ENCODE measurements at places on chromosomes 12 and 14.

DNA sequence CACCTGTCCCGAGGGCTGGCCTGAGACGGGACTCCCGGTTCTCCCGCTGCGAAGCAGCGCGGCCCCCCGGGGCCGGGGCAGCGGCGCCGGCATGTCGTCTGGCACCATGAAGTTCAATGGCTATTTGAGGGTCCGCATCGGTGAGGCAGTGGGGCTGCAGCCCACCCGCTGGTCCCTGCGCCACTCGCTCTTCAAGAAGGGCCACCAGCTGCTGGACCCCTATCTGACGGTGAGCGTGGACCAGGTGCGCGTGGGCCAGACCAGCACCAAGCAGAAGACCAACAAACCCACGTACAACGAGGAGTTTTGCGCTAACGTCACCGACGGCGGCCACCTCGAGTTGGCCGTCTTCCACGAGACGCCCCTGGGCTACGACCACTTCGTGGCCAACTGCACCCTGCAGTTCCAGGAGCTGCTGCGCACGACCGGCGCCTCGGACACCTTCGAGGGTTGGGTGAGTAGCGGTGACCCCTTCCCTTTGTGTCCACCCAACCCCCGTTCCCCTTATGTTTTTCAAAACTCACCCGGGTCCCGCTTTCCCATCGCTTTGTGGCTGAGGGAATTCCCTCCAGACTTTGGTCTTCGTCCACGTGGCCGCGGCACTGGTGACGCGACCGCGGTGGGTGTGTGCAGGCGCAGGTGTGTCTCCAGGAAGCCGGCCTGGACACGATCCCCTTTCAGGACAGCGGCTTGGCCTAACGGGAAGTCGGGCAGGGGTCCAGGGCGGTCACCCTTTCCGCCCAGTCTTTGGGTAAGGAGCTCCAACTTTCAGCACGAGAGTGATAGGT is 826 bp downstream of the PRKCH start:
- DNase-seq: no peak

GRCh38 chr12:21710958-21711775 is 53.5 kb upstream of the LDHB start:
- no peak for DNase-seq

DNA sequence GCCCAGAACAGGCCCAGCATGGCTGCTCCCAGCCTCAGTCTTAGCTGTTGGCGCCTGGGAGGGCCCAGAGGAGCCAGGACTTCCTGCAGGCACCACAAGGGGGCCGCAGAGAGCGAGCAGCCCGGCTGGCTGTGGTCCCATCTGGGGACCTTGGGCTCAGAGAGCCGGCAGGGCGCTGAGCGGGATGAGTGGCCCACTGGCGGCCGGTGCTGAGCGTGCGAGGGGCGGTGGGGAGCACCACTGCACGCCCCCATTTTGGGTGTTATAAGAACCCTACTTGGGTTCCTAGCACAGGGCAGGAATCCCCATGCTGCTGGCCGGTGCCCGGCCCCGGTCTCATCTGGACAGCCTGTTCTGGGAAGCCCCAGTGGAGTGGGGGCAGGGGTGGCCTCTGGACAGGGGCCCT is 25.9 kb upstream of the CRIP2 start:
- no peak for DNase-seq

DNA sequence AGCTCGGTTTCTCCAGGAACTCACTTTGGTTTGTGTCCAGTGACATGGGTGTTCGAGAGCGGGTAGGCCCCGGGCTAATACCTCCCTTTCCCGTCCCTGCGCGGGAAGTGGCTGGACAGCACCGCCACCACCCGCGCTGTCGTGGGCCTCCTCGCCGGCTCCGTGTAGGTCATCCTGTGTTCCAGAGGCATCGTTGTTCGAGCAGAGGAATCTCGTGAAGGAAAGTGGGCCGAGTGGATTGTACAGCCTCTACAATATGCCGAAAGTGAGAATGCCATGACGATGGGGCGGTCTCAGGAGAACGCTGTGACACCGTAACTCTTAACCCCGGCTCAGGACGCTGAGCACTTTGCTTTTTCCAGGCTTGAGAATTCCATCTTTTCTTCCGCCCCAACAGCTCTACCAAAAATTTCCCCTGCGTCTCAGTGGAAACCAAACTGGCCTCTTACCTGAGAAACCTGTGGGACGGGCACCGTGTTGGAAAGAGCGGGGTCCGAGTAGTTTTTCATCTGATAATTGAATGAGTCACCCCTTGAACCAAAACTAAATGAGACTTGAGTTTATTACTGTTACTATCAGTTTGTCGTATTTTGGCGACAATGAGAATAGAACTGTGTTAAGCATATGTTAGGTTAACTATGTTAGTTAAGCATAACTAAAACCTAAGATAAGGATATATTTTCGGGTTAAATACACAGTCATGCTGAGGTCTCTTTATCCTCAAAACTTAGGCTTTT is 510 bp downstream of the EIF2S1 start:
- no peak for DNase-seq

GRCh38 chr14:93299866-93300265 is 33.0 kb downstream of the BTBD7 start:
- DNase-seq: no peak
